ENCODE measurements at places on chromosomes 5 and 9.

DNA sequence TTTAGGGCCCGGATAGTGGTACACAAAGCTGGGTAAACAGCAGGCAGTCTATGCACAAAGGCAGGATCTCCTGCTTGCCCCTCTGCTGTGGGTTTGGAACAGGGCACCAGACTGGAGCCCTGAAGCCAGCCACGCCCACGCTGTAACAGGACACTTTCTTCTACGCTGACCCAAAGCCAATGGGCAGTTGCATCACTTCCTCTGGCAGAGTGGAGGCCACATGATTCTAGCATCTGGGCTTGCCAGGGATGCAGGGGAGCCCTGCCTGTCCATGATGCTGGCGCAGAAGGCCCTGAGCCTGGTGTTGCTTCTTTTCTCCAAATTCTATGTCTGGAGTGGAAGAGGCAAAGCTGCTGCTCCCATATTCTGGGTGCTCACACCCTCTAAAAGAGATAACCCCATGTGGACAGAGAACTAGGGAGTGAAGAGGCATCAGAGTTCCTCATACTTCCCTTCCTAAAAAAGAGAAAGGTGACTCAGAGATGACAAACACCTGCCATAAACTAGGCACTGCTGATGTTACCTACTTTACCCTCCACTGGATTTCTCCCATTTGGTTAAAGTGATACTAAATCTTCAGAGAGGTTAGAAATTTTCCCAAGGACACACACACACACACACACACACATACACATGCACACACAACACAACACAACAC lies 260.3 kb upstream of the KLF4 start:
- no peak for DNase-seq

DNA sequence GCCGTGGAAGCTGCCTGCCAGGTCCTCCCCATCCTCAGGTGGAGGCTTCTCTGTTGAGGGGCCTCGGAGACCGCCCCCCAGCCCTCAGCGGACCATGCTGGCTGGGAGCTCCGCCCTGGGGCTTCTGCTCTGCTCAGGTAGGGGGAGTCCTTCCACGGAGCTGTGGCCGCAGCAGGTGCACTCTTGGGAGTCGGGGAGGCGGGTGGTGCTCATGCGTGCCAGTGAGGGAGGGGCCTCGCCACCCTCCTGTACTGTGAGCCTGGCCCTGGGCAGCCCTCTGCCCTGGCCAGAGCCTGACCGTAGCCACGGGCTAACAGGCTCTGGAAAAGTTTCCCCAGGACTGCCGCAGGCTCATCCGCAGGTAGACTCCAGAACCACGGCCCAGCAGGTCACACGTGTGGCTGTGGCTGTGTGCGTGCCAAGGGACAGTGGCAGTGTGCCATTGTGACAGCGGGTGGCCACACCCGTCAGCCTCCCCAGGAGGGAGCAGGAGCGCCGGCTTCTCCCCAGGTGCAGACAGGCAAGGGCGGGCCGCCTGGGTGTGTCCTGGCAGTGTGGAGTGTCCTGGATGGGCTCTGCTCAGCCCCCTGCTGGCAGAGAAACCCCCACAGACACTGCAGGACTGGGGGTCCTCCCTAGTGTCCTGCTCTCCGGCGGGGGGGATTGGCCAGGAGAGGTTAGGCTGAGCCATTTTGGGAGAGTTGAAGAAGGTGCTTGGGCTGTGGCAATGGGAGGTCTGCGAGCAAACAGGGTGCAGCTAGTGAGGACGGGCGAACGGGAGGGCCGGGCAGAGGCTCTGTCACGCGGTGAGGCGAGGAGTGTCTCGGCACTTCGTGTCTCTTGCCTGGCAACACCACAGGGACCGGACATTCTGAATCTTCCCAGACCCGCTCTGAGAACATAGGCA lies 29.5 kb downstream of the TPPP start:
- DNase-seq: no peak

DNA sequence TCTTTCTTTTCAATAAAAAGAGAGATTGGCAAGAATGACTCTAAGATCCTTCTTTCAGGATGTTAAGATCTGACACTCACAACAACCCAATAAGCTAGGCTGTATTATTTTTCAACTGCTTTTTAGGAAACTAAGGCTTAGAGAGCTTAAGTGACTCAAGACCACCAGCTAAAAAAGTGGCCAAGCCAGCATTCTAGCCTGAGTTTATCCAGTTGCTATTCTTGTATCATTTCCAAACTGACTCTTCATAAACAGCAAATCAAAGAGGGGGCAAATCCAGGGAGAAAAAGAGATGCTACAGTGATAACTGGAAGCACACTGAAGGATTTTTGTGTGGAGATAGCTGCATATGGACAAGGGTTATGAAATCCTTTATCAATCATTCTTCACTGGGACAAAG lies 47.1 kb downstream of the TMEM252 start:
- DNase-seq: no peak

GRCh38 chr5:36777105-36777757 lies 99.3 kb upstream of the NIPBL start:
- peak; percentile 20 for DNase-seq

GRCh38 chr9:88388203-88388885 lies at the start of gene SPIN1:
TSS of gene SPIN1 (plus strand) at chr9:88388444. CDS start at chr9:88426540, 38,096 bp downstream.
- DNase-seq: peak; percentile 99

GRCh38 chr5:103724271-103724670 lies 161.7 kb upstream of the NUDT12 start:
- DNase-seq: no peak

DNA sequence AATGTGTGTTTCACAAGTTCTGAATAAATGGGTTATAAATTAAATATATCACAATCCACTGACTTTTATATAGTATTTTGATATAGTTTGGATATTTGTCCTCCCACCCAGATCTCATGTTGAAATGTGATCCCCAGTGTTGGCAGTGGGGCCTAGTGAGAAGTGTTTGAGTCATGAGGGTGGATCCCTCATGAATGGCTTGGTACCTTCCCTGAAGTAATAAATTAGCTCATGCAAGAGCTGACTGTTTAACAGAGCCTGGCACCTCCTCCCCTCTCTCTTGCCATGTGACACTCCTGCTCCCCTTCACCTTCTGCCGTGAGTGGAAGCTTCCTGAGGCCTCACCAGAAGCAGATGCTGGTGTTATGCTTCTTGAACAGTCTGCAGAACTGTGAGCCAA lies 127.9 kb upstream of the PALM2AKAP2 start:
- DNase-seq: no peak

DNA sequence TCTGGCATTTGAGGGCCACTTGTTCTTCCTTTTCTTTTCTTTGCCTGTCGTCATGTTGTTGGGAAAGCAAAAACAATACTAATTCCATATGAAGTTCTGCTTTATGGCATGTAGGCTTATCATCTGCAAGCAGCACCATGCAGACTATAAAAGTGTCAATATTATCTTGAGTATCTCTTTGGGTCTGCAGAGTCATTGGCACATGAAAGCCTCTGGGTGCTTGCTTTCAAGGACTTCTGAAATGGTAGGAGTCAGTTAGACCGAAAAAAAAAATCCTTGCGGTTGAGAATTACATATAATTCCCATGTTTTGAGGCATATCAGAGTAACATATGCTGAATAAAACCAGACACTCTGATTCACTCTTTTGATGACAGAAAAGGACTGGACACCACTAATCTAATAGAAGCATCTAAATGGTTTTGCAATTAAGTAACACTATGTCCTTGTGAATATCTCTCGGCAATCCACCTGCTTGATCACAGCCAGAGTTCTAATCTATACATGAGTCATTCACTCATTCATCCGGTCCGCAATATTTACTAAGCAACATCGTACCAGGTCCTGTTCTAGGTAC lies 44.4 kb downstream of the GNAQ start:
- no peak for DNase-seq

- DNase-seq: no peak
Measured at GRCh38 chr5:2656206-2656605, 95.3 kb downstream of the IRX2 start.

- no peak for DNase-seq
Measured at GRCh38 chr9:17229945-17230560, 95.2 kb downstream of the CNTLN start.

GRCh38 chr5:53430618-53431252 lies 49.7 kb upstream of the FST start:
- DNase-seq: no peak
